ENCODE measurements at places on chromosomes 6 and 20.

- no peak for DNase-seq
These were observed 141.6 kb upstream of the TSHZ2 start for GRCh38 chr20:52830598-52830997.

- DNase-seq: no peak
These were observed 829.3 kb upstream of the FLRT3 start for GRCh38 chr20:15166744-15167143.

DNA sequence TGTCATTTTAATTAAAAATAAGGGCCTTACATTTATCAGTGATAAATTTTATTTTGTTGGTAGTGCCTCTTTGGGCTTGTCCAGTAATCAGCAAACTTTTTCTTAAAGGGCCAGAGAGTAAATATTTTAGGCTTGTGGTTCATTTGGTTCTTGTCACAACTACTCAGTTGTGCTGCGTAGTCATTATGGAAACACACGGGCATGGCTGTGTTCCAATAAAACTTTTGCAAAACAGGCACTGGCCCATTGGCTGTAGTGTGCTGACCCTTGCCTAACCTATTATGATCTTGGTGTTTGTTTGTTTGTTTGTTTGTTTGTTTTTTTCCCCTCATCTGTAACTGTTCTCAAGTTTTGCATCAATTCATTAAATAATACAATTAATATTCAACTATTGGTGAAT, 19.4 kb downstream of the TBPL1 start:
- no peak for DNase-seq

GRCh38 chr6:150987371-150987828, 121.9 kb downstream of the MTHFD1L start:
- no peak for DNase-seq

DNA sequence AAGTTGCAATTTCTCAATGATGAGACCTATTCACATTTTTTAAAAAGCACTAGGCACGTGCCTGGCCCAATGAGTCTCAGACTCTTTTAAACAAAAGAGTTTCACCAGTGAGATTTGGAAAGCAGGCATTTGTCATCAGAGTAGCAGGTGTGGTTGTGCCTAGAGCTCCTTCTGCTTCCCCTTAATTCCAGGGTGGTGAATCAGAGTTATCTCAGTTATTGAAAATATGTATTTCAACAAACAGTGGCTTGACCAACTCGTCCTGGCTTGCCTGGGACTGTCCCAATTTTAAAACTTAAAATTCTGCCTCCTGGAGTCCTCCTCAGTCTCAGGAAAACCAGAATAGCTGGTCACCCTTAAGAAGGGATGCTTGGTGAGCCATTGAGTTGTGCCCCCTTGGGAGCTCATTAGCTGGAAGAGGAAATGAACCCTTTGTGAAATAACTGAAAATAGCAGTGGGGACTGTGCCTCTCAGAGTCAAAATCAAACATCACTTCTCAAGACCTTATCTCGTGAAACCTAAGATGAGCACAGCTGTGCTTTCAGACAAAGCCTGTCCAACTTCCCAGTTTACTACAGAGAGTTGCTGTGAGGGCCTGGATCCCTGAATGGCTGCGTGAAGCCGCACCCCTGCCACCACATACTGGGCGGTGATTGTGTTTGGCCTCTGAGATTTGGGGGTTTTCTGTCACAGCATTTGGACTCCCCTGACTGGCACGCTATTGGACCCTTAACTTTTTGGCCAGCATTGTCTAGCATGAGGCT, 116.3 kb downstream of the ANKRD60 start:
- no peak for DNase-seq

- no peak for DNase-seq
These were observed 14.6 kb downstream of the TJAP1 start for GRCh38 chr6:43491750-43492661.

DNA sequence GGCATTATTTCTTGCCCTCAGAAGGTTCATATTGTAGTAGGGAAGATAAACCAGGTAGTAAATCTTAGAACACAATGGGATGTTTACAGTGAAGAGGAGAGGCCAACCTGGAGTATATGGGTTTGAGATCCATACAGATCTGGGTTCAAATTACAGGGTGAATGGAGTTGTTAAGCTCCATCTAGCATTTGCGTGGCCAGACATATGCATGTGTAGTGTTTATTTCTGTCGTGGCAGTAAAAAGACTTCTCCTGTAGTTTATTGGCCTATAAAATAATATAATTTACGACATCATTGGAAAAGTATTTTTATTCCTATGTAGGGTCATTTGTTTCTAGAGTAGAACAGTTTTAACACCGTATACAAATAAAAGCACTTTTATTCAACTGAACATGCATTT, 25.2 kb upstream of the TULP4 start:
- no peak for DNase-seq

- DNase-seq: no peak
These were observed 56.9 kb upstream of the CD2AP start for GRCh38 chr6:47420394-47421371.

- no peak for DNase-seq
These were observed 5.5 kb upstream of the ABCC10 start for GRCh38 chr6:43421831-43422230.

- no peak for DNase-seq
These were observed 14.0 kb upstream of the COL10A1 start for GRCh38 chr6:116139917-116140316.

GRCh38 chr20:2116170-2116940, 14.7 kb downstream of the STK35 start:
- DNase-seq: no peak

DNA sequence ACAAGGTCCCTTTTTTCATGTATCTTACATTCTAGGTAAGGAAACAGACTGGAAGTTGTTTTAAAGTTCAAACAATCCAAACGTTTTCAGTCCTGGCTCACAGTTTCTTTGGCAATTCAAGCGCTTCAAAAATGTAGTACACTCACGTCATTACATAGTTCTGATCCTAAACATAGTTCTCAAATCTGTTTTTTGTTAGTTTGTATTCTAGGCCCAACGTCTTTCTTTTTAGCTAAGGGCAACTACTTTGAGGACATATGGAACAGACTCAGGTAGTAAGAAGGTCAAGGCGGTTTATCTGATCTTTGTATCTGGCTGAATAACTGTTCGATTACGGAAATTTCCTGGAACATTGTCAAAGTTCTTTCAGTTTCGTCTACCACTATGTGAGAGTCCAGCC, 36.9 kb upstream of the PLCB4 start:
- DNase-seq: no peak

DNA sequence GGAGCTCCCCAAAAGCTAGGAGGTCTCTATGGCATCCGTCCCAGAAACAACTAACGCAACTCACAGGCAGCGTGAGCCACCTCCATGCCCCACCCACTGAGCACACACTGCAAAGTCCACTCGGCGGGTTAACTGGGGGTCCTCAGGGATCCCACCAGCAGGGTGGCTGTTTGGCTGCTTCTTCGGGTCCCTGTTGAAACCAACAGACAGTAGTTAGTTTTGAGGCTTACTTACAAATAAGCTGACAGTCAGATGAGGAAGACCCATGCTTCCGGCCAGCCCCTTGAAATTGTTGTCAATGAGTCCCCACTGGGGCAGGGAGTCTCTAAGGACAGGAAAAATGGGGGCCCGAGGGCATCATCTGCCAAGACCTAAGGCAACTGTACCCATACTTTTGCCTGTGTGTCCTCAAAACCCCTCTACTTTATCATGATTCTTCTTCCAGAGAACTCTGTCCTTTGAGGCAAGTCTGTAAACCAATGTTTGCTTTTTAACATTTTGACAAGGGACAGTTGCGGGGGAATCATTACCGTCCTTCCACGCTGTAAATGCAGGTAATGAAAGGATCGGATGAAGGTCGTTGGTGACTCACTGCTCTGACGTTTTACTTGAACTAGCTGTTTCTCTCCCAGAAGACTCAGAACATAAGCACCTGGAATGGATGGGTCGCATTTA, 2.2 kb upstream of the PCK1 start:
- DNase-seq: no peak

DNA sequence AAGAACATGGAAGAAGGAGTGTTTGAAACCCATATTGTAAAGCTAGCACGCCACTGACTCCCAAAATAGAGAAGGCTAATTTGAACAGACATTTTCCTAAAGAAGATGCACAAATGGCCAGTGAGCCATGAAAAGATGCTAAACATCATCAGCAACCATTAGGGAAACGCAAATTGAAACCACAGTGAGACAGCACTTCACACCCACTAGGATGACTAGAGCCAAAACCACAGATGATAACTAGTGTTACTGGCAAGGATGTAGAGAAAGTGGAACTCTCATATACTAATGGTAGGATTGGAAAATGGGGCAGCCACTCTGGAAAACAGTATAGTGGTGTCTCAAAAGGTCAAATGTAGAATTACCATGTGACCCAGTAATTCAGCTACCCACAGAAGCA, 58.2 kb downstream of the BMP7 start:
- no peak for DNase-seq

GRCh38 chr6:12992770-12993169, 276.2 kb downstream of the PHACTR1 start:
- no peak for DNase-seq
